Renal pelvis (tissue), 12 donors: ENCODE measurements at places on chromosomes 6 and 20. TPM values are rescaled to one million over a fixed set of nuclear protein-coding genes. Genes with fewer than 3 reads are reported as not detected.

DNA sequence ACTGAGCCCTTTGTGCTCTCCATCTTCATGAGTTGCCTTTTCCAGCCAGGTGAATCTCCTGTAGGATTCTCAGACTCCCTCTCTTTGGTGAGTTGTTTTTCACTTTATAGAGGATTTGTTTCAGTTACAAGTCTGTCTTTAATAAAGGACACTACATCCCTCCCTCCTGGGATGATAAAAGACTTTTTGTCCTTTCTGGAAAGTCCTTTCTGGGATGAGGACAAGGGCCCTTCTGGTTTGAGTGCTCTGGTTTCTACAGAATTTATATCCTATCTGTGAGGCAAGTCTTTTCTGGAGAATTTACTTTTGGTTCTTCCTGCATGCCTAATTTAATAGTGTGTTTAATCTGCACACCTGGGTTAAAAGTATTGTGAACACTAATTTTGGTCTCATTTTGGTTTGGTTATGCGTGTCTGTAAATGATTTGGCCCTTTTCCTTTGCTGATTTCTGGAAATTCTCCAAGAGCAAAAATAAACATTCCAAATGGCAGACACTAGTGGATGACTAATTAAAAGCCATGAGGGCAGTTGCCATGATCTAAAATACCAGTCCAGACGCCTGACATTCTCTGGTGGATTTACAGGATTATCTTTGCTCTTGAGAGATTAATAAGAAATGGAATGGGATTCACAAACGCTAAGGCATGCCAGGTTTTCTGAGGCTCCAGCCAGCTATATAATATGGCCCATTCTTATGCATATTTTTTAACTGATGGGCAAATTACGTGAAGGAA is 44.8 kb downstream of the TCP11 start:
- DNase-seq, result no peak

DNA sequence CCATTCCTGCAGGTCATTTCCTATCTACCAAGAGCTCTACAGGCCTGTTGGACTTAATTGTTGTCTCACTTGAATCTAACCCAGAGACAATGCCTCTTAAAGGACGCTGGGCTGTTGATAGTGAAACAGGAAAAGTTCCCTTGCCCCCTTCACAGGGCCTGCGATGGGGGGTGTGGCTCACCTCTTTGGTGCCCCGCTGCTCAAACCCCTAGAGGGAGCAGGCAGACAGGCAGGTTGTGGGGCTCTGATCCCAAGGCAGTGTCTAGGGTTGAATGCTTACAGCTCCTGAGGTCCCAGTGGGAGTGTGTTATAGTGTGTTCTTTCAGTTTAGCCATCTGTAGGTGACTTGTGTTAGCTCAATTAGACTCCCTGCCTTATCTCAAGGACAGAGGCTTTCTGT is 68.0 kb downstream of the OTOR start:
- DNase-seq, result no peak

DNA sequence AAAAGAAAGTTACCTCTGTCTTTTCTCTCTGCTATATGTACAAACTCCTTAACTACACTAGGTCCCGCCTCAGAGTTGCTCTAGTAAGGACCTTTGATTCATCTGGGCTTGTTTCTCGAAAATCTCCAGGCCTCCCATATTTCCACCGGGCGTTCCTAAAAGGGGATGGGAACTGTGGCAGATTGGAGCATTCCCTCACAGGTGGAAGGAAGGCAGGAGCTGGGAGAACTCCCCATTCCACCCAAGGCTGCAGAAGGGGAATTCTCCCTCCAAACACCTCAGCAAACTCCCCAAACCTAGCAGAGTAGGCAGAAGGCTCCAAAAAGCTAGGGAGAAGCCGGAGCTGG is 1.6 kb upstream of the TFAP2A start:
- DNase-seq, result no peak

GRCh38 chr20:1184638-1185315 is at the start of gene TMEM74B:
Gene TMEM74B (minus strand): TSS chr20:1184981. CDS start chr20:1183801, 1,180 bp downstream.
- DNase-seq, result no peak

GRCh38 chr6:41446907-41447545 is 99.2 kb upstream of the FOXP4 start:
- DNase-seq, result no peak

GRCh38 chr6:43240950-43241349 is 2.3 kb upstream of the TTBK1 start:
- no peak for DNase-seq

GRCh38 chr6:130961148-130961547 is 101.9 kb downstream of the EPB41L2 start:
- DNase-seq, result no peak

- peak; percentile 12 for DNase-seq
Observed at GRCh38 chr20:22371843-22372242, 212.5 kb downstream of the FOXA2 start.

DNA sequence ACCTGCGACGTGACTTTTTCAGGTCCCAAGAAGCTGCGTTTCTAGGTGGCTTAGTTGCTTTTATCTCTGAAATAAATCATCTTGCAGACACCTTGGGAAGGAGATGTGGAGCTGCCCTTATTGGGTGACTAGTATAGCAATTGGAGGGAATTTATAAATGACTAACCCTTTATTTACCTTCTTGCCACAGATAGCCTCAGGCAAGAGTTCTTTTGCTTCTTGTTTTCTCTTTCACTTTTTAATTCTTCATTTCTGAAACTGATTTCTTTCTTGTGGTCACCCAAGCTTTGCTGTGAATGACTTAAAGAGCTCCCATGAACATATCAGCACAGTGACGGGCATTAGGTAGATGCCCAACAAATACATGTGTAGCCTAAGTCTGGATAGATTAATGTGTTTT is 3.0 kb downstream of the ADGRF4 start:
- DNase-seq, result no peak

DNA sequence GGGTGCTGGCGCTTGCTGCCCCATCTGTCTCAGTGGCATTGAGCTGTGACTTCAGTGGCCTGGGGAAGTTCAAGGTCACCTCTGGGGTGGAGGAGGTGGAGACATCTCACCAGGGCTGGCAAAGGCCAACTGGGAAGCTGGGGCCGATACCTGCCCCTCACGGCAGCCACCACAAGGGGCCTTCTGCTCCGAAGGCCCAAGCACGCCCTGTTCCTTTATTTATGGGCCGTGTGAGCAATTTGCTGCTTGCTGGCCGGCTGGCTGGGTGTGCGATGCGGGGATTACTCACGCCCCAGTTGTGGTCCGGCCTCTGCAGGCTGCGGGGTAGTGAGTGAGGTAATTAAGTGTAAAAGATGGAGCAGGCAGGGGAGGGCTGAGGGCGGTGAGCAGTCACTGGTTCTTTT is 13.2 kb upstream of the SCRT2 start:
- no peak for DNase-seq

- DNase-seq, result peak; percentile 21
Observed at GRCh38 chr6:144581812-144582537, 296.8 kb downstream of the UTRN start.

DNA sequence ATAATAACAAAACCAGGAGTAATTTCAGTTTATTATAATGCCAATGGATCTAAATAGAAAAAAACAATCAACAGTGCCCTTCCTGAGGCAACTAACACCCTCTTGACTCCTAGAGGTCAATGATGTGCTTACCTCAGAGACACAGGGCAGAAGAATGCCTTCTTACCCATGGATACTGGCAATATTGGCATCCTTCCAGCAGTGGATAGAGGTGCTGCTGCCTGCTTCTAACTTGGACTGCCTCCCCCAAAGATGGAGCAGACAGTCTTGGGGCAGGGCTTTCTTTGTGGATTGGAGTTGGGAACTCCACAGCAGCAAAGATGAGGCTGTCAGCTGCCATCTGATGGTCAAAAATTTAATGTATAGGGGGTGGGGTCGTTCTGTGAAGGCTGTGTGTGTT is 78.7 kb downstream of the AK9 start:
- DNase-seq, result no peak

DNA sequence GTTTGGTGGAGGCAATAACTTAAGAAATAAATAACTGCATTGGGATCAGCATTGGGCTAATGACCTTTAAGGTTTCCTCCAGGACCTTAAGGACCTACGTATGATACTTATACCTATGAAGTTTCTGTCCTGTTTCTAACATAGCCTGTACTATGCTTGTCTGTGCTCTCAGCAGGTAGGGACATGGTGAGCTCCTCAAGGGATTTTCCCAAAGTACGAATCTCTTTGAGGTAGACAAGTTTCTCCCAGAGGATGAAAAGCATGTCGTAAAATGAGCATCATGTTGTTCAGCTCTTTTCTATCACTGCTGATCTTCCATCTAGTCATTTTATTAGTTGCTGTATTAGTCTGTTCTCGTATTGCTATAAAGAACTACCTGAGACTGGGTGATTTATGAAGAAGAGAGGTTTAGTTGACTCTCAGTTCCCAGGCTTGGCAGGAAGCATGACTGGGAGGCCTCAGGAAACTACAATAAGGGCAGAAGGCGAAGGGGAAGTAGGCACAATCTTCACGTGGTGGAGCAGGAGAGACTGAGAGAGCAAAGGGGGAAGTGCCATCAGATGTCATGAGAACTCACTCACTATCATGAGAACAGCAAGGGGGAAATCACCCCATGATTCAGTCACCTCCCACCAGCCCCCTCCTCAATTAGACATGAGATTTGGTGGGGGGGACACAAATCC is 77.8 kb upstream of the TGM3 start:
- DNase-seq, result no peak

DNA sequence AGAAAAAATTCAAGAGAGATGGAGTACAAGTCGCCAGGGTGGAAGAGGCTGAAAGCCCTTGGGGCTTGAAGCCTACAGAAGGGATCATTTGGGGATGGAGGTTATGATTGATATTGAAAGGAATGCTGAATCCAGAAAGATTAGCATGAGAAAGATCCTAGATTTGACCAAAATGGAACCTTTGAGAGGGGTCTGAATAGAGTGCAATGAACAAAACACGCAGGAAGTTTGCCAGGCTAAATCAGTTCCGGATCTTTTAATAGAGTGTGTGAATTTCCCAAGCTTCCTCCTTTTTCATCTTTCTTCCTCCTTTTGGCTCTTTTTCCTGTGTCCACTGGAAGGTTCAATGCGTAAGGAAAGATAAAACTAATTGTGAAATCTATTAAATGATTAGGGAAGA is 15.3 kb downstream of the IPCEF1 start:
- DNase-seq, result no peak

DNA sequence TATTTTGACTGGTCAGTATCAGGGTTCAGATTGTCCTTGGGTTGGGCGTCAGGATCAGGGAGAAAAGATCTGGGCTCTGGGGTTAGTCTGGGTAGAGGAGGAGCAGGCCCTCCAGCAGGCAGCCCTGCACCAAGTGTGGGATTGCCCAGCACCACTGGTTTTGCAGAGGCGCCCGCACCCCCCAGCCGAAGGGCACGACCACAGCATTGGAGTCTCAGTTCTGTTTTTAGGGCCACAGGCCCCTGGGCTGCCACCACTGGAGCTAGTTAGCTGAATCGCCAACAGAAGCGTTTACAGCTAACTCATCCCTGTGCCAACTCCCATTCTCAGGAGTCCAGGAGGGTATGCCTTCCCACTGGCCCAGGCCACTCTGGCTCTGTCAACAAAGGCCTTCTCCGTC is 84.2 kb downstream of the TCP11 start:
- no peak for DNase-seq

- peak; percentile 34 for DNase-seq
Observed at GRCh38 chr20:35838205-35838604, 66.4 kb downstream of the PHF20 start.

DNA sequence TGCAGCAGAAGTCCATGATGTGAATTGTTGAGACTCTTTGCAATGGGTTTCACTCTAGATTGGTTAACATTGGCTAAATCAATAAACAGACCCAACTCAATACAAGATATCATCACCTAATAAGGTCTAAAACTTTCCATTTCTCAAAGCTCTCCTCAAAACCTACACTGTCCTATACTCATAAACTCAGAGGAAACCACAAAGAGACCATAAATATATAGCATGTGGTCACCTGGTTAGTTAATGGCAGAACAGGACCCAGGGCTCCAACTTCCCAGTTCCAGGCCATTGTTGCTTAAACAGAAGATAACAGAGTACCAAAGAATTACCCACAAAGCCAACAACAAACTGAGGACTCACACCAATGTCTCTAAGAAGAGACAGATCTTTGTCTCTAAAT is 12.0 kb downstream of the RTN4IP1 start:
- DNase-seq, result no peak

DNA sequence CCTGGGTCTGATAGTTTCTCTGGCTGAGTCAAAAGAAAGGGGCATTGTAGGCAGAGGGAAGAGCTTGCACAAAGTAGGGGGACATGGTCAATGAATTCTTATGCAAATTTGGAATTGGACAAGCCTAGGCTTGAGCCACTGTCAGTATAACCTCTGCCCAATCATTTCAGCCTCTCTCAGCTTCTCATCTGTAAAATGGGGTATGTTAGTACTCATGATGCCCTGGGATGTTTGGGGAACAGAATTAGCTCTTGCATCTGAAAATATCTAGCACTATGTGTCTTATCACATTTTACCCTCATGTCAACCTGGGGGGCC is 148.6 kb downstream of the DHX35 start:
- DNase-seq, result no peak

GRCh38 chr6:119122336-119122735 is 43.9 kb upstream of the FAM184A start:
- DNase-seq, result no peak

DNA sequence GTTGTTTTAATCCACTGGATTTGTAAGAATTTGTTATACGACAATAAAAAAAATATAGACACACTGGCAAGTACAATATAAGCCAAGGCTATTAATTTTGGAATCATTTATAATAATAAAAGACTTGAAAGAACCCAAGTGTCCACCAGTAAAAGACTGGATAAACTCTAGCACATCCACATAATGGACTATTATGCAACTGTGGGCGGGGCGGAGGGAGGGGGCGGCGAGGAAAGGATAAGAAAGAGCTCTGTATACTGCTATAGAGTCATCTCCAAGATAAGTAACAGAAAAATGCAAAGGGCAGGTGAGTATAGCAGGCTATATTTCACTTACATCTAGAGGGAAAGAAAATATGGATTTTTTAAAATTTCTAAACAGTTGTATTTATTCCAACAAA is 123.3 kb downstream of the TBC1D32 start:
- DNase-seq, result no peak

DNA sequence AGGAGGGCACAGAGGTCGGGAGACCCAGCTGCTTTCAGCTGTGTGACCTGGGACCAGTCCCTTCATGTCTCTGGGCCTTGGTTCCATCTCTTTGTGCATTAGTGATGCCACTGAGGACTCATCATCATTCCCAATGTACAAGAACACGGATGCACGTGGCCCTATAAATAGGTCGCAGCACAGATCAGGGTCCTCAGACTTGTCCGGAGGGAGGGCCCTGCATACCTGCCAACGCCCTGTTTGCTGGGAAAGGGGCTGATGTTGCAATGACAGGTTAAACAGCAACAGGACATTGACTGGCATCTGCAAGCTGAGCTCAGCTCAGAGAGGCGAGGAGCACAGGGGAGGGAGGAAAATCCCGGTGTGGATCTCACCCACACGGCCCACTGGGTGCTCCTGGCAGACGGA is 21.8 kb downstream of the TGM2 start:
- no peak for DNase-seq

GRCh38 chr6:79993012-79993910 is 11.2 kb upstream of the TTK start:
- DNase-seq, result no peak

ARFGEF3 gene
- polyA plus RNA-seq, result 6.7 TPM

GSTA3 gene
- 0.27 TPM for polyA plus RNA-seq

HTR1E gene
- 0.50 TPM for polyA plus RNA-seq

AGPAT4 gene
- 18.5 TPM for polyA plus RNA-seq

LTA gene
- polyA plus RNA-seq, result 0.30 TPM

ARMH2 gene
- polyA plus RNA-seq, result not detected

KIF25 gene
- 0.33 TPM for polyA plus RNA-seq

OTOR gene
- polyA plus RNA-seq, result not detected

SRMS gene
- 0.26 TPM for polyA plus RNA-seq

RIPOR2 gene
- polyA plus RNA-seq, result 5.8 TPM
